ENCODE measurements at places on chromosomes 4 and X.

GRCh38 chr4:185255868-185256267 lies 46.5 kb downstream of the SNX25 start:
- no peak for DNase-seq

DNA sequence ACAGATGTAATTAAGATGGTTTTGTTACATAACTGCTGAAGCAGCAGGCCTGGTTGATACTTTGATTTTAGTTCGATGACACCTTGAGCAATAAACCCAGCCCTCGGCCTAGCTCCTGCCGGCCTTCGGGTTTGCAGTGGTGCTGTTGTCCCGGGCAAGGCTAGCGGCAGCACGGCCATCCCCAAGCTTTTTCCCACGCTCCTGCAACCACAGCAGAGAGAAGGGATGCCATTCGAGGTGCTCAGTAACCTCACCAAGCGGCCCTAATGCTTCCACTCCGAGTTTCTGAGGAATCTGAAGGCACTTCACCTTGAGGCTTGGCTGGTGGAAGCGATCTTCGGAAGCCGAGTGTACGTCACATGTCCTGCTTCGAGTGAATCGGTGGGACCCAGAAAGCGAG lies 182.1 kb downstream of the NAF1 start:
- no peak for DNase-seq

DNA sequence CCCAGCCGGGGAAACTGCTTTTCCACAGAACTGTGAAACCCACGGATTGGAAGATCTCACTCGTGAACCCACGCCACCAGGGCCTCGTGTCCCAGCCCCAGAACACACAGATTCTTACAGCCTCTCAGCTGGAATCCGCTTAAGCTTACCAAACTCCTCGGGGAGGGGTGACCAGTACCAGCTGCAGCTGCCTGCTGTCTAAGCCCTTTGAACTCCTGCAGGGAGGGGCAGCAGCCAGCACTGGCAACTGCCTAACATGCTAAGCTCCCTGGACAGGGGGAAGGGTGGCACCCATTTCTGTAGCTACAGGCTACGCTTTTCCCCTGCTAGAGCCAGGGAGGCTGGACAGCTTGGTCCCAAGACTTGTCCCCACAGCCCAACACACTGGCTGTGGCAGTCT lies 38.4 kb downstream of the TBL1X start:
- no peak for DNase-seq

- DNase-seq = no peak
These were observed 70.8 kb upstream of the RAI2 start for GRCh38 chrX:17931855-17932254.

DNA sequence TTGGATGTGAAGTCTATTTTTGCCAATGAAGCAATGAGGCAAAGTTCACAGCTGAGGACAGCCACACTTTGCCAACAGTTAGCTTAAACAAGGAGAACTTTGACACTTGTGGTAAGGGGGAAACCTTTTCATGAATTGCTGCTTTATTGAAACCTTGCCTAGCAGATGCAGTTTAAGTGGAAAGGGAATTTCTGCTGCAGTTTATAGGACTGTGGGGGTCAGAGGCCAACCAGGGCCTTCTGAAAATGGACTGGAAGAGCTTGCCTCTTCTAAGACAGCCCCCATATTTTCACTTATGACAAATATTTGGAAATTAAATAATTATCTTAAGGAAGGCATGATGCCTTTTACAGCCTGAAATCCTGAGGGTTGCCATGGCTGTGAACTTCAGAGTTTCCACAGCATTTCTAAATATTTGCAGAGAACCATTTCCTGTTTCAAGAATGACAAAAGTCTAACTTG lies 550.3 kb downstream of the RAB28 start:
- peak; percentile 17 for DNase-seq

- peak; percentile 52 for DNase-seq
These were observed 160 bp downstream of the LCORL start for GRCh38 chr4:18021470-18021719.

DNA sequence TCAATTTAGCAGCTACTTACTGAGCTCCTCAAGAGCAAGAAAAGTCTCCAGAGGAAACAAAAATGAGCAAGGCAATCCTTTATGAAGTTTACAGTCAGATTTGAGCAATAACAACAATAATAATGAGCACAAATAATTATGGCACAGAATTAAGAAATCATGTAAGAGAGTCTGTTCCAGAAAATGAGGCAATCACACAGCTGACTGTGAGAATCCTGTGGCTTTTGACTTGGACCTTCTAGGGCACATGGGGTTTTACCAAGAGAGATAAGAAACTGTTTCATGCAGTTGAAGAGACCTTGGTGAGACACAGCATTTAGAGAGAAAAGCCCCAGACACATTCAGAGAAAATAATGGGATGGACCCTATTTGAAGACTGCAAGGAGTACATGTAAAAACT lies 362.6 kb upstream of the MAGEB2 start:
- no peak for DNase-seq

DNA sequence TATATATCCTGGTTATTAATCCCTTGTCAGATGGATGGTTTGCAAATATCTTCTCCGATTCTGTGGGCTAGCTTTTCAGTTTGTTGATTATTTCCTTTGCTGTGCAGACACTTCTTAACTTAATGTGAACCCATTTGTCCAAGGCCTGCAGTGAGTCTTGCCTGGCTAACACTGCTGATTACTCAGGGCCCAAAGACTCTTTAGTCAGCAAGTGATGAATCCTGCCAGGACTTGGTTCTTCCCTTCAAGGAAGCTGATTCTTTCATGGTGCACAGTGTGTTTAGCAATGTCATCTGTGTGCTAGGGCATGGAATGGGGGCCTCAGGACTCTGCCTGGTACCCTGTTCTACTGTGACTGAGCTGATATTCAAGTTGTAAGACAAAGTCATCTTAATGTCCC lies 81.8 kb upstream of the TEX13A start:
- DNase-seq = no peak

DNA sequence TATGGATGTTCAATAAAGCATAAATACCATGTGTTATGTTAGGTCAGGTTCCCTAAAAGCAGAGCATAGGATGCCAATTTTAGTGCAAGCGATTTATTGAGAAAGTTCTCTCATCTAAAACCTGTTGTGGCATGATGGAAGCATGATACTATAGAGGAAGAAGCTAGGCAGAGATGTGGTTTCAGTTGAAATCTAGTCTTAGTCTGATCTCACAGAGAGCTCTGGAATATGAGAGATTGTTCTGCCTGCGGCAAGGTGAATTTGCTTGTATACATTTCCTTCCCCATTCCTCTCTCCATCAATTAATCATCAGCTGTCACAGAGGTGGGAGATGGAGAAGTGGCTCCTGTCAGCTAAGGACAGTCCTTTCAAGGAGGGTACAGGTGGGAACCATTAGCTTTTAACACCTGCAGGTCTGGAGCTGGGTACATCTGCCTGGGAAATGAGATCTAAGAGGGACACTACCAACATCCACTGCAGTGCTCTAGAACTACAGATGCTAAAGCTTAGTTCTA lies 252.4 kb downstream of the CFAP299 start:
- DNase-seq = no peak

DNA sequence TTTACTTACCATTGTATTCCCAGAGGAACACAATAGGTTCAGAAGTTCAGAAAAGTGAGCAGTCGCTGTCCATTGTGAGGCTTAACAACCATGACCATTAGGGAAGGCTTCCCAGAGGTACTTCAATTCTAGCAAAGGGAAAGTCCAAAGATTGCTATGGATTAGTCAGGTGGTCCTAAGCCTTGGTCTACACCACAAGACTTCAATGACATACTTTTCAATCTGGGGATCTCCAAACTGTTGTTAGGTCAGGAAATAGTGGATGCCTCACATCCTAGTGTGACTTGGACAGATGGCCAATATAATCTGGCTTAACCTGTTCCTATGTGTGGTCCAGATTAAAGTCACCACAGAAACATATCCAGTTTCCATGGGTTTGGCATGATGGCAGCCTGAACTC lies 118.0 kb downstream of the SPCS3 start:
- no peak for DNase-seq

GRCh38 chrX:102883491-102883890 lies 53.6 kb upstream of the RAB40AL start:
- DNase-seq = no peak

DNA sequence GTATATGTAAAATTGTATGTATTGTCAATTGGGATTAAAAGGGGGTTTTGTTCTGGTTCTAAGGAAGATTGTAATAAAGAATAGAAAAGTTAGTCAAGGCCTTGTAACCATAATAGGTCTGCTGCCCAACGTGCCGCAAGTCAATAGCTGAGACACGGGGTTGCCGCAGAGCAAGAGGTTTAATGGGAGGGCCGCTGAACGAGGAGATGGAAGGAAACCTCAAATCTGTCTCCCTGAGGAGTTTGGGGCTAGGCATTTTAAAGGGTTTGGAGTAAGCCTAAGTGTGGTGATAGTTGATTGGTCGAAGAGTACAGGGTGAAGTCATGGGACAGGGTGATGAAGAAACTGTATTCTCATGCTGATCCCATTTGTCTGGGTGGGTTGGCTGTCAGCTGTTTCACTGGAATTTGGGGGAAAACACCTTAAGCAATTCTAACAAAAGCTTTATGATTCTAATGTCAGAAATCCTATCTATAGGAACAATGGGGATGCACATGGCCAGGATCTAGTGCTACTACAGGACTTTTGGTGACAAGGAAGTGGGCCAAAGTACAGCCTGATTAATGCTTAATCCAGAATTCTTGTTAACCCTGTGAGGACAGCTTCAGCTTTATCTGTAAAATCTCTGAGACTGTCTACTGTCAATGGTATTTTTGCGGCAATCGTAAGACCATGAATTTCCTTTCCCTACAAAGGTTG lies 86.9 kb downstream of the RELL1 start:
- DNase-seq = no peak

All from HuH-7 (cell line).